ENCODE measurements at places on chromosomes 16 and 17.

- no peak for DNase-seq
These were observed 127.8 kb upstream of the KCNJ16 start for GRCh38 chr17:69947027-69947759.

- DNase-seq: peak; percentile 40
These were observed 716 bp downstream of the TK1 start for GRCh38 chr17:78185981-78186691.

- no peak for DNase-seq
These were observed 33.2 kb upstream of the SHISA9 start for GRCh38 chr16:12868169-12868568.

GRCh38 chr16:12461201-12461600 is 342.5 kb downstream of the CPPED1 start:
- DNase-seq: no peak

GRCh38 chr17:17890773-17891759 is 54.3 kb upstream of the SREBF1 start:
- no peak for DNase-seq

DNA sequence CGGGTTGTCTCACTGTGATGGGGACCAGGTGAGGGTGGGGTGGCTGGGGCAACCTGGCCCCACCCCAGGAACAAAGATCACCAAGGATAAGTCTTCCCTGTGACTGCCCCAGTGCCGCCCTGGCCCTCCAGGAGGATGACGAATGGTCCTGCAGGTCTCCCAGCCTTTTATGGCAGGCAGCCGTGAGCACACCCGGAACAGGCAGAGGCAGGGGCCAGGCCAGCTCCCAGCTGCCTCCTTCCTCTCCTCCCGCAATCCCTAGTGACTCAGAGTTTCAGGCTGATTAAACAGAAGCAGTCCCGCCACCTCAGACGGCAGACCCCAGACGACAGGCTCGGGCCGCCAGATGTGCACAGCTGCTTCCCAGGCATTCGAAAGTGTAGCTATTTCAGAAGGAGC is 13.3 kb downstream of the JUP start:
- no peak for DNase-seq

DNA sequence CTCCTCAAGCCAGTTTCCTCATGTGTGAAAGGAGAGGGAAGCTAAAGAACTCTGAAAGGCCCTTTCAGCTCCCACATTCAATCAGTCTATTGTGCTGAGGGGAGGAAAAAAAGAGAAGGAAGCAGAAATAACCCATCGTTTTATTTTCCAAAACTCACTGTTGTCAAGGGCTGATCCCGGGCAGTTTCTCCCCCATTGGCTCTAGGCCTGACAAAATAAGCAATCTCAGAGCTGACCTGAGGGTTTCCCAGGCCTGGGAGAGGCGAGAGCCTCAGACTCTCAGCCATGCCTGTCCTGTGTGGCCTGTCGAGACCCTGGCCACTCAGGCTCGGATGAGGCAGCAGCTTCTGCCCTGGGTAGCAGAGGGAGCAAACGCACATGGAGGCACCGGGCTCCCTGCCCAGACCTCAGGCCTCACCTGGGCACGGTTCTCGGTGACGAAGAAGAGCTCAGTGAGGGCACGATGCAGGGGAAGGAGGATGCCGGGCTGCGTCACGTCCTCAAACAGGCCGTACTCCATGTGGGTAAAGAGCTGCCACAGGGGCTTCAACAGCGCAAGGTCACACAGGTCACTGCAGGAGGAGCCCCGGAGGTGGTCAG is 45.0 kb upstream of the ATP2A3 start:
- DNase-seq: no peak

- DNase-seq: no peak
These were observed 138.4 kb upstream of the GSE1 start for GRCh38 chr16:85474621-85475217.

- no peak for DNase-seq
These were observed 599 bp downstream of the MRC2 start for GRCh38 chr17:62627904-62628633.

DNA sequence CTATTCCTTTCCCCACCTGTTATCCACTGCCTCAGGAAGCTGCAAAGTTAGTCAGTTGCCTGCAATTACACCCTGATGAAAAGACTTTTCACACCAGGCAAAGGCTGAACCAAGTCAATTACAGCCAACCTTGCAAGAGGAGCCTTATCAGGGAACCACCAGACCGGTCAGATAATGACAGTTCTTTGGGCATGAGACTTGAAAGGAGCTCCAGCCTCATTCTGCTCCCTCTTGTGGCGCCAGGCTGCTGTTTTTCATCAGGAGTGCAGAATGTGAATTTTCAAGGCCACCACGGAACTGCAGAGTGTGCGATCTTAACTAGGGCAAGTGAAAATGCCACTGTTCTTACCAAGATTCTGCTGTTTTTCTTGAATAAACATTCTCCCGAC is 22.5 kb downstream of the DNAI2 start:
- DNase-seq: no peak

DNA sequence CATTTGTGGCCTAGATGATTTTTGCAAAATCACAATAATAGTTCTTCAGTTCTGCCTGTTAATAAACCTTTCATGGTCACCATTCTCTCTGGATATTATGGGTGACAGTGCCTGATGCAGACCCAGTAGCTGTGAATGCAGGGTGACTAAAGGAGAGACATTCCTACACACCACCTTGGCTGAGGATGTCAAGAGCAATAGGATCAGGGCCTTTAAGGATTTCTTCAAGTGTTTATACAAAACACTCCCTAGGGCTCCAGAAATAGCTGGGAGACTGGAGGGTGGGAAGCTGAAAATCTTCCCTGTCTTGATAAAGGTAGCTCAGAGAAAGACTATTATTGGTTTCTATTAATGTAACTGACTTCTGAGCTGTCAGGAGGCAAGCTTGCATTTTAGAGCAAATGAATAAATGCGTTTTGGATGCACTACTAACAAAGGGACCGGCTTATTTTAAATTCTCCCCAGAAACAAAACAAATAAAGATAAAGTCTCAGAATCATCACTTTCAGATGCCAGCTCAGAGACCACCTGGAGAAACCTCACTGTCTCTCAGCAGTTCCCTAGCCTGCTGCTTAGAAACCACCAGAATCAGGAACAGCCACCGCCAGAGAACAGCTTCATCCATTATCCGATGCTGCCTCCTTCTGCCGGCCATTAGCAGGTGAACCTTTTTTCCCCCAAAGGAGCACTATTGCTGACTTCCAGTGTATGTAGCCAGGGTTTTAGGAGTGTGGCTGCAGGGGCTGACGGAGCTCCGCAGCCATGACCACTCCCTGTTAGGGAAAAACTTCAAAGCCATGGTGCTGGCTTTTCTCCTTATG is 171.4 kb upstream of the DYNLRB2 start:
- DNase-seq: no peak

DNA sequence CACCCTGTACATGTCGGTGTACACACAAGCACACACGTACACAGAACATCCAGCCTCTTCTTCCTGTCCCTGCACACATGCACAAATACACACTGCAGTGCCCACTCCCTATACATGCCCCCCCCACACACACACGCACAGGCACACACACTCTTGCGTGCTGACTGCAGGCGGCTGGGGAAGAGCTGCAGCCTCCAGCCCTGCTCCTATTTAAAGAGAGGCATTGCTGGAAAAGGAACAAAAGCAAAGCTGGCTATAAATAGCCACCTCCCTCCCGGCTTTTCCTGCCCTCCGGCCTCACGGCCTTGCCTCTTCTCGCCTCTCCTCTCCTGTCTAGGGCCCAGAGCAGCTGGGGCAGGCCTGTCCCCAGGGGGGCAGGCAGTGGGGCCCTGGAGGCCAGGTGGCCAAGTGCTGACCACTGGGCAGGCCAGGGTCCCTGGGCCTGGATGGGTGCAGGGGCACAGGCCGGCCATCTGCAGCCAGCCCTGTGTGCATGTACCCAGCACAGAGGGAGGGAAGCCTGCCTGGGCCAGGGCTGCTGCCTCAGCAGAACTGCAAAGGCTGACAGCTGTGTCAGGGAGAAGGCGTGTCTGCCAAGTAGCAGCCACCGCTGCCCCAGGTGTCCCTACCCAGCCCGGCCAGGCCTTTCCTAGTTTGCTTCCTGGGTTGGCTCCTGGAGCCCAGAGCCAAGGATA is 25.4 kb downstream of the RTN4RL1 start:
- no peak for DNase-seq

DNA sequence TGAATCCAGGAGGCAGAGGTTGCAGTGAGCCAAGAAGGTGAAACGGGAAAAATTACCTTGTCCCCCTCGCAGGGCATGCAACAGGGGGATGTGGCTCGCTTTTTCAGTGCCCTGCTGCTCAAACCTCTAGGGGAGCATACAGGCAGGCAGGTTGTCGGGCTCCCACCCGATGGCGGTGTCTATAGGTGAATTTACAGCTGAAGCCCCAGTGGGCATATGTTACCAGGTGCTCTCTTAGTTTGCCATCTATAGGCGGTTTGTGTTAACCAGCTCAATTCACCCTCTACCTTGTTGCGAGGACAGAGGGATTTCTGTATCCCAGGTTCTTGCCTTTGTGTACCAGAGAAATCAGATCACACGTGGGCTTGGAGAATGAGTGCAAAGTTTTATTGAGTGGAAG is 48.9 kb downstream of the IQCK start:
- DNase-seq: no peak

GRCh38 chr17:39651923-39652586 is 13.1 kb upstream of the TCAP start:
- DNase-seq: no peak

DNA sequence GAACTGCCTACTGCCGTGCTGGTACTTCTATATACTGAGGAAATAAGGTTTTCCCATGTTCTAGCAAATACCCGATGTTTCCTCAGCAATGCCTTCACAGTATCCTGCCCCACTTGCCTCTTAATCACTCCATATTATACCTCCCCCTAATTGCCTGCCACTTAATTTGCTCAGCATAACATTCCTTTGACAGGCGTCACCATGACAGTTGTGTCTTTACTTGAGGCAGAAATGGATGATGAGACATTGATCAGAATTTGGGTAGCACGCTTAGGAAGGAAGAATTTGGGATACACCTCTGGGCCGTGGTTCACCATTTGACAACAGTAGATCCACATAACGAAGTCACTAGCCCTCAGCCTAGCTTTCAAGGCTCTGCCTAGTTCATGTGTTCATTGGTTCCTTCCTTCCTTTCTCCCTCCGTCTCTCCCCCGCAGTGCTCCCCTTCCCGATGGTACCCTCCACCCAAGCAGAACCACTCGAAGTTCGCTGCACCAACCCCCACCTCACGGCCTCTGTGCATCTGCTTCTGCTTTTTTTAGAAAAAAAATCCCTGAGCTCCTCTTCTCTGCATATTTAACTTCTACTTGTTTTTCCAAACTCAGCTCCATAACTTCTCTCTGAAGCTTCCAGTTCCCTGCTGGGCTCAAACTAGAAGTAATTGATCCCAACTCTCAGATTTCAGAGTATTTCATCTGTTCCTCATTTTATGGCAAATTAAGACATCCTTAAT is 19.4 kb downstream of the IQCK start:
- DNase-seq: no peak

DNA sequence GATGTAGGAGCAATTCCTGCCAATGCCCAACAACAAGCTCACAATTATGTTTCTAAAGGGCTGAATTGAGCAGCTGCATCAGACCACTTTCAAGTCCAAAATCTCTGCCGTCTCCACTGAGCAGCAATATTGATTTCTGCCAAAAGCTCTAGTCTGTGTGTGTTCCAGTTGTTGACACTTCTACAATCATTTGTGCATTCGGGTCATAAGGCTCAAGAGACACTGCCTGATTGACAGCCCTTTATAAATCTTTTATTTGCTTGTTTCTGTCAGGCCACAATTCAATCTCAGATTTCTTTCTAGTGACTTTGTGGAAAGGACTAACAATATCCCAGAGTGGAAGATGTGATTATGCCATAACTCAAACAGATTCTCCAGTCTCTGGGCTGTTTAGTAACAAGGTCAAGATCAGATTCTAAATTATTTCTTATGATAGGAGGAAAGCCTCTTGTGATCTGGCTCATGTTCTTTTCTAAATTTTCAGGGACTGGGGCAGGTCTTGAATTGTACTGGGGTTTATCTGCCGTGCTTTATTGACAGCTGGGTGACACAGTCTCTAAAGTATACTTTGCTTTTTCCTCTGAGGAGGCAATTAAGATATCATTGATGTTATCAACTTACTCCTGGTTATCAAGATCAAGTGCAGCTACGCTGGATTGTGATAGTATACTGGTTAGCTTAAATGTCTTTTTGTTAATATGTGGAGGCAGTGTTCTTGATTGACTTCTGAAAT is 377.1 kb downstream of the CNTNAP4 start:
- DNase-seq: no peak

DNA sequence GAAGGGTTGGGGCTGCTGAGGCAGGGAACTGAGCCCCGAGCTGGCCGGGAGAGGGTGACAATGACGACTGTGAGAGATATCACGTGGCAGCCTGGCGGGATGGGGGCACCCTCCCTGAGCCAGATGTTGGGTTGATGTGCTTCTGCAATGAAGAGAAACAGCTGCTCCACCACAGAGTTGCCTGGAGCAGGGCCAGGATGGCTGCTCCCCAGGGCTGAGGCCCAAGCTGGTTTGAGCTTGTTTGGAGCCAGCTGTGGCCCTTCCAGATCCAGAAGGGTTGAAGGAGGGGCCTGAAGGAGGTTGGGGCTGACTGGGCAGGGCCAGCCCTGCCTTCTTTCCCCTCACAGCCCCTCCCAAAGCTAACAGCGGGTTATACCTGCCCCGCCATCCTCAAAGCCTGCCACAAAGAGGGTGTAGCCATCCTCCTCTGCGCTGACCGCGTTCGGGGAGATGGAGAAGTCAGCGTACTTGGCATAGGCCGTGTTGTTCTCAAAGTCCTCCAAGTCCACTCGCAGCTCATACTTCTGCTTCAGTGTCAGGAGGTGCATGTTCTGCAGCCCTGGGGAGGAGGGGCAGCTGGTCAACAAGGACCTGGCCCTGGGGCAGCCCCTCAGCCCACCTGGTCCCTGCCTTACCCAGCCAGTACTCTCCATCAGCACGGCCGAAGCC is 2.1 kb downstream of the MFAP4 start:
- DNase-seq: no peak

GRCh38 chr17:44919885-44920564 is 4.7 kb upstream of the GFAP start:
- DNase-seq: no peak

DNA sequence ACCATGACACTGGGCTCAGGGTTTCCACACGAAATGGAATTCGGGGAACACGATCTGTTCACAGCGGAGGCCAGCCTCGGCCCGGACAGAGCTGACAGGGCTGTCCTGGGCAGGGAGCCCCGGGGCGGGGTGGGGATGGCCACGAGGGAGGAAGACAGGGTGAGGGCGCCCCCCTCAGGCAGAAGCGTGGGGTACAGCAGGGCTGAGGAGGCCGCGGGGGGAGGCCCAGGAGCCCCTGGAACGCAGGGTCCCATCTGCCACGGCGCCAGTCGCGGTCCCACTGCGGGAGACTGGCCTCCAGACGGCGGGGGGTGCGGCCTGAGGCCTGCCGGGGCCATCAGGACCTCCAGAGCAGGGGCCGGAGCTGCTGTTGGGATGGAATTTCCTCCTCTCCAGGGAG is 75.9 kb downstream of the LMF1 start:
- no peak for DNase-seq

- no peak for DNase-seq
These were observed 1.9 kb downstream of the NDUFAB1 start for GRCh38 chr16:23594186-23594585.

GRCh38 chr16:11325404-11326083 is 19.7 kb upstream of the RMI2 start:
- DNase-seq: no peak

GRCh38 chr16:23026784-23027362 is 122.4 kb downstream of the USP31 start:
- DNase-seq: no peak

All from T-helper 2 cell (primary cell).